ENCODE measurements at places on chromosomes 7 and 10. TPM values are rescaled to one million over a fixed set of nuclear protein-coding genes. Genes with fewer than 3 reads are reported as not detected.

DNA sequence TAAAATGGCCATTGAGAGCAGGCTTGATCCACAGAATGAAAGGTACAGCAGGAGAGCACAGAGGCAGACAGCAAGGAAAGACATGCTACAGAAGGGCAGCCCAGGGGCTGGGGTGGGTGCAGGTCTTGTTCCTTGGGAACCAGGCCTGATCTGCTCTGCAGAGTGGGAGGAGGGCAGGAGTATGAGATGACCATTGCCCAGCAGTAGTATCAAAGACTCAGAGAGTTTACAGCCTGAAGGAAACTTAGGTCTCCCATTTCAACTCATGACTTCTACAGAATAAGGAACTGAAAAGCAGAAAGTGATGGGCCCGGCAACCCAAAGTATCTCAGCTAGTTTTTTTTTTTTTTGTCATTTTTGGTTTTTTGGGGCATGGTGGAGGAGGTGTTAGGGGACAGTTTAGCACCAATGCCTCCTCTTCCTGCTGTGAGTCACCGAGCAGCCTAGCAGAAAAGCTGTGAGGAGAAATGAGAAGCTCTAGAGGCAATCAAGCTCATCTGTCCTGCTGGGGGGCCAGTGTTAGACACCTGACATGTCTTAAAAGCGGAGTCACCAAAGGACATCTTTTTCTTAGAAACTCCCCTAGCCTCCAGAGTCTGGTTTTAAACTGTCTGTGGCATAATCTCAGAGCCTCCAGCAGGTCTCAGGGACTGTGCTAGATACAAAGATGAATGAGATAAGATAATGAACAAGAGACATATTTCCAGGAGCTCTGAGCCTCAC, 34.3 kb upstream of the HERPUD2 start:
- no peak for DNase-seq

DNA sequence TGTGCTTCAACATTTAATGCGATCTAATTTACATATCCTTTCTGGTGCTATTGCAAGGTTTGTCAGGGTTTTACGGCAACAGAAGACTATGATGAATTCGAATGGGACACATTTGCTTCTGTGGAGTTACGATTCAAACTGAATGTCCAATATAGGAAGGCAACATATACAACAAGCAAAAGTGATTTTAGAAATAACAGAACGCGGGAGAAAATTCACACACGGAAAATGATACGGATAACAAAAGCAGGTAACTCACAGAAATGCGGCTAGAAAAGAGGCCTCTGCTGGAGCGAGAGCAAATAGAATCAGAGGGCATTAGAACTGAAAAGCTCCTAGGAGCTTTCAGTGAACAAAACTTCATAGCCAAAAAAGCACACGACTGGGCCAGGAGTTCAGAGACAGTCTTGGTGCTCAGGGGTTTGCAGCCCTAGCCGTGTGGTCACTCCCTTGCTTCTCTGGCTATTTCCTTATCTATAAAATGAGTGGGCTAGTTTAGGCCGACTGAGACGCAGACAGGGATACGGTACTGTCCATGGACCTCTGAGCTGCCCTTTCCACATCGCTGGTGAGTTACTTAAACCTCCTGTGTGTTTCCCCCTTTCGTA, 557 bp upstream of the TAX1BP1 start:
- DNase-seq: peak; percentile 19

GRCh38 chr10:132141076-132141475, 45.7 kb upstream of the DPYSL4 start:
- DNase-seq: no peak

DNA sequence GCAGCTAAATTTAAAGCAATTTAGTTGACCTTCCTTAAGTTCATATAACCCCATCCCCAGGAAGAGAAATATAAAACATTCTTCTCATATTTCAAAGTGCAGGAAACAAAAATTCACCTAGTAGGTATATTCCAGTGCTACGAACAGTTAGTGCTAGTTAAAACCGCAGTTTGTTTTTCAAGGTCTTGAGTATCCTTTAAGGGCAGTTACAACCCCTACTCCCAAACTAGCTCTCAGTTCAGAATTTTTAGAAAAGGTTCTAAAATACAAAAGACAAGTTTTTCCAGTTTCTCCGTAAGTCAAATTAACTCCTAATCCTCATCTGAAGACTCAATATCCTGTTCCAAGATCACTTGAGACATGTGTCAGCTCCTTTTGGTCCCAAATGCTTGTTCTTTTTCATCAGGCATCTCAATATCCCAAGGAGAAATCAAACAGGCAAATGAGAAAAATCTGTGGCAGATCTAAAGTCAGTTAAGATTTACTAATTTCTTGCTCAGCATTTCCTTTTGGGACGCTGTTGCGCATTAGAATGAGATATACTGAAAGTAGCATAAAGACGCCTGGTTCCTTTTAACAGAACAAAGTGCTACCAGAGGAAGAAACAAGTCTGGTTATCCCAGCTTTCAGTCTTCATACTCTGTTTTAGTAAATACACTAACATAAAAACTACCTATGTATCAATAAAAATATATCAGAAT, 51.8 kb downstream of the ARHGAP12 start:
- no peak for DNase-seq

GRCh38 chr10:132588301-132589013, 50.9 kb downstream of the INPP5A start:
- DNase-seq: no peak

DNA sequence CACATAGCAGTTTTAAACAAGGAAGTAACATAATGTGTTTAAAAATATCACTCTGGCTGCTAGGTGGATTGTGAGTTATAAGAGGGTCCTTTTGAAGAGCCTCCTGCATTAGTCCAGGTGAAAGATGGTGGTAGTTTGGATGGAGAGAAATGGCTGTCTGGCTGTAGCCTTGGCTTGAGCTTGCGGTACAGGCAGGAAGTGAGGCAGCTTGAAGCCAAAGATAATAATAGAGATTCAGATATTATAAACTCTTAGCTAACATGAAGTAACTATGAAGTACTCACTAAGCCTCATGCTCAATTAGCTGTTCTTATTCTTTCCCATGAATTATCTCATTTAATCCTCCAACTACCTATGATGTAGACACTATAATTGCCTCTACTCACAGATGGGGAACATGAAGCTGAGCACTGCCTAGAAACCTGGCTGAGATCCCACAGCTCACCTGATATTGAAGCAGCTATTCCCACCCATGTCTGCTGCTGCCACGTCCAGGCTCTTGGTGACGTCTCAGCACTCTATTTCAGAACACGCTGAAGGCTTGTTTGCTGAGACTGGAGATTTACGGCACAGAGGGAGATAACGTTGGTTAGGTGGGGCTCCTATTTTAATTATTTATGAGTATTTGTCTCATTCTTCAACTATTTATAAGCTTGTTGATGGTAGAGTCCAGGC, 10.4 kb downstream of the C10orf120 start:
- DNase-seq: no peak

- DNase-seq: no peak
Observed at GRCh38 chr10:29862923-29863614, 196.3 kb downstream of the JCAD start.

- no peak for DNase-seq
Observed at GRCh38 chr7:107628461-107629064, 32.1 kb upstream of the SLC26A4 start.

DNA sequence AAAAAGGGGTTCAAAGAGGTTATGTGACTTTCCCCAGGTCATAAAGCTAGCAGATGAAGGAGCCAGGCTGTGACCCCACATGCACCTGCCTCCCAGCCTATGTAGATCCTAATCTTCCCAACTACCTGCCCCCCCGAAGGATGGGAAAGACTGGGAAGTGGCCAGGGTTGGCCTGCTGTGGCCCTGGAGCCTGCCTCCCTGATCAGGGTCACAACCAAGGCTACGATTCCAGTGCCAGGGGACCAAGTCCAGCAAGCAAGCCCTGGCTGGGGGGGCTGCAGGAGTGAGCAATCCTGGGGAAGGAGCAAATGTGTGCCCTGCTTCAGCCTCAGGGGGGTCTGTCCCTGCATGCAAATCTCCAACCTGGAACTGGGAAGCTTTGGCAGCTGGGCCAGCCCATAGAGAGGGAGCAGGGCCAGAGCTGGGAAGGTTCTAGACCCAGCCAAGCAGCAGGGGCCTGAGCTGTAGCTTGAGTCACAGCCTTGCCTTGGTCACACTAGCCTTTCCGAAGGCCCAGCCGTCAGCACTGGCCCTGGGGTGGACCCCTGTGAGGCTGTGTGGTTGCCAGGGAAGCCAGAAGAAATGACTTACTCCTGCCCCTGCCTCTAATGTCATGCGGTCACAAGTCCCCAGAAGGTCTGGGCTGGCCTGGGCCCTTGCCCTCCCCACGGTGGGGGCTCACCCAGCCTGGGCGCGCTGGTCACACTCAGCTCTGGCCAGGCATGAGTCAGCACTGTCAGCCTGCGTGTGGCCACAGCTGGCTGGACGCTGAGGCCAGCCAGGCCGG, 96.4 kb upstream of the ZMIZ1 start:
- no peak for DNase-seq

DNA sequence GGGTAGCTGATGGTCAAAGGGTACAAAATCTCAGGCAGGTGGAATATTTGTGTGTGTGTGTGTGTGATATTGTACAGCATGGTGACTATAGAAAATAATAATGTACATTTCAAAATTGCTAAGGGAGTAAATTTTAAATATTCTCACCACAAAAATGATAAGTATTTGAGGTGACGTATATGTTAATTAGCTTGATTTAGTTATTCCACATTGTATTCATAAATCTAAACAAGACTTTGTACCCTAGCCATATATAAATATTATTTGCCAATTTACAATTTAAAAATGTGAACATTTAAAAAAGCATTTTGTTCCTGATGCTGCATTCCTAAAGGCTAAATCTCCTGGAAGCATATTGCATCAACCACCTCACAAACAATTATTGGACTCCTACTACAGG, 47.0 kb downstream of the PFKFB3 start:
- DNase-seq: no peak

- no peak for DNase-seq
Observed at GRCh38 chr10:131946321-131946751, 35.4 kb downstream of the BNIP3 start.

DNA sequence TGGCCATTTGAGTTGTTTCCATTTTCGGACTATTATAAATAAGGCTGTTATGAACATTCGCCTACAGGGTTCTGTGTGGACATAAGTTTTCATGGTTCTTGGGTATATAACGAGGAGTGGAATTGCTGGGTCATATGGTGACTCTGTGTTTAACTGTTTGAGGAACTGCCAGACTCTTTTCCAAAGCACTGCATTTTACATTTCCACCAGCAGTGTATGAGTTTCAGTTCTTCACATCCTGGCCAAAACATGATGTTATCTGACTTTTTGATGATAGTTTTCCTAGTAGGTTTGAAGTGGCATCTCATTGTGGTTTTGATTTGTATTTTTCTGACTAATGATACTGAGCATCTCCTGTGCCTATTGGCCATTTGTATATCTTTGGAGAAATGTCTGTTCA, 5.4 kb downstream of the SUV39H2 start:
- DNase-seq: no peak

DNA sequence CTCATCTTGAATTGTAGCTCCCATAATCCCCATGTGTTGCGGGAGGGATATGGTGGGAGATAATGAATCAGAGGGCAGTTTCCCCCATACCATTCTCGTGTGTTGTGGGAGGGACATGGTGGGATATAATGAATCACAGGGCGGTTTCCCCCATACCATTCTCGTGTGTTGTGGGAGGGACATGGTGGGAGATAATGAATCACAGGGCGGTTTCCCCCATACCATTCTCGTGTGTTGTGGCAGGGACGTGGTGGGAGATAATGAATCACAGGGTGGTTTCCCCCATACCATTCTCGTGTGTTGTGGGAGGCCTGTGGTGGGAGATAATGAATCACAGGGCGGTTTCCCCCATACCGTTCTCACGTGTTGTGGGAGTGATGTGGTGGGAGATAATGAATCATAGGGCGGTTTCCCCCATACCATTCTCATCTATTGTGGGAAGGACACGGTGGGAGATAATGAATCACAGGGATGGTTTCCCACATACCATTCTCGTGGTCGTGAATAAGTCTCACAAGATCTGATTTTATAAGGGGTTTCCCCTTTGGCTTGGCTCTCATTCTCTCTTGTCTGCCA, 271.0 kb downstream of the MAD1L1 start:
- no peak for DNase-seq

DNA sequence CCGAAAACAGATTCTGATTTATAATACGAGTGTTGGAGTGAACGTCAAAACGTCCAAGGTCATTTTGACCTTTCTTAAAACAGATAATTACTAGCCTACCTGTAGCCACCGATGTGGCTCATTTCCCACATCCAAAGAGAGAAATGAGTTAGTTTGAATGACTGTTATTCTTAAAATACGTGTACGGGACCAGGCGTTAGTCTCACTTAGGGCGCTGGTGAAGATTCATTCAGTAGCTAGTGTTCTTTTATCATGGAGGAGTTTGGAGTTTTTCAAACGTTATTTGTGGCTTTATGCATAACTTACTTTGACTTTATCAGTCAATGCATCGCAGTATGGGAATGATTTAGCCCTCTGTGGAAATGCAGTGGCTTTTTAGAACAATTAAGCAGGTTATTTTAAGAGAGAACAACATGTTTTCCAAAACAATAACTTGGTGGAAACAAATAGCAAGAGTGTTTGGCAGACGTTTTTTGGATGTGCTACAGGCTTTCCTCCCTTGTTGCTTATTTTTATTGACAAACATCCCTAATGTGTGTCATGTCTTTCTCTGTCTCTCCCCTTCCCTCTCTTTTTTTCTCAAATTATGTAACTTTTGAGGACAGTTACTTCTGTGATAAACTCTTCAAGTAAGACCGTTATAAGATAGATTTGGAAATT, 1.6 kb downstream of the BICC1 start:
- no peak for DNase-seq

- DNase-seq: no peak
Observed at GRCh38 chr7:70063927-70064326, 465.7 kb downstream of the AUTS2 start.

DNA sequence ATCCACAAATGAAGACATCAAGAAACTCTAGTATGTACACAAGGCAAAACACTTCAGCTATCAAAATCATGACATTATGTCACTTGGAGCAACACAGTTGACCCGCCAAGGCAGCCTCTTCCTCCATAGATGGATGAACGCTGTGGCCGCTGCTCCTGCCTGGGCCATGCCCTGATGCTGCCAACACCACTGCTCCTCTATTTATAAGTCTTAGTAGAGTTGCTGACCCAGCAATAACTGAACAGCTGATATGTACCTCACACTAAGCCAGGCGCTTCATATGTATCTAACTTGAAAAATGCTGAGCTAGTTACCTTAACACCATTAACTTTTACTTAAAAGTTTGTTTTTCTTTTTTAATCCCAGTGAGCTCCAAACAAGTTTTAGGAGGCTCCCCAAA, 131.9 kb downstream of the LYZL1 start:
- DNase-seq: no peak

- peak; percentile 66 for DNase-seq
Observed at GRCh38 chr7:151754142-151754590, 122.7 kb downstream of the PRKAG2 start.

Gene LIPF
- polyA plus RNA-seq: 0.26 TPM

Gene WDR86
- polyA plus RNA-seq: 24.3 TPM

Gene CYP3A7
- 1.4 TPM for polyA plus RNA-seq

Gene EPO
- polyA plus RNA-seq: 0.38 TPM

Gene CELF2
- polyA plus RNA-seq: 11.4 TPM

Gene CLRN3
- 24.1 TPM for polyA plus RNA-seq

Gene EVX1
- 0.09 TPM for polyA plus RNA-seq

Gene ING3
- polyA plus RNA-seq: 39.7 TPM

Gene MALRD1
- 2.1 TPM for polyA plus RNA-seq

Gene ZNF107
- 8.9 TPM for polyA plus RNA-seq

Gene GIMAP7
- 15.7 TPM for polyA plus RNA-seq

Gene DPYSL4
- polyA plus RNA-seq: 13.6 TPM
